ENCODE measurements at places on chromosomes 11 and 22.

DNA sequence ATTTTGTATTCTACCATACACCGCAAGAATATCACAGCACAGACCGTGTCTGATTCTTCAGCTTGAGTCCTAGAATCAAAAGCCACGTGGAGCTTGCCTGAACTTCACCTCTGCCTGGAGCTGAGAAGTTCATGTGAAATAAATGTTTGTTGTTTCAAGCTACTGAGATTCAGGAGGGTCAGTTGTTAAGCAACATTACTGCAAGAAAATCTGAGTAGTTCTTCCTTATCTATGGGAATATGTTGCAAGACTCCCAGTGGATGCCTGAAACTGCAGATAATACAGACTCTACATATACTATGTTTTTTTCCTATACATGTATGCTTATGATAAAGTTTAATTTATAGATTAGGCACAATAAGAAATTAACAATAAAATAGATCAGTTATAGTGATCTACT is 995.3 kb downstream of the TBC1D22A start:
- no peak overlapping the region for H3K27ac ChIP-seq
- H3K27me3 ChIP-seq, result no peaks in the 10 kb centered on the region
- H3K4me1 ChIP-seq, result no peaks in the 10 kb centered on the region
- no peak overlapping the region for H3K4me3 ChIP-seq
- no peak for DNase-seq

DNA sequence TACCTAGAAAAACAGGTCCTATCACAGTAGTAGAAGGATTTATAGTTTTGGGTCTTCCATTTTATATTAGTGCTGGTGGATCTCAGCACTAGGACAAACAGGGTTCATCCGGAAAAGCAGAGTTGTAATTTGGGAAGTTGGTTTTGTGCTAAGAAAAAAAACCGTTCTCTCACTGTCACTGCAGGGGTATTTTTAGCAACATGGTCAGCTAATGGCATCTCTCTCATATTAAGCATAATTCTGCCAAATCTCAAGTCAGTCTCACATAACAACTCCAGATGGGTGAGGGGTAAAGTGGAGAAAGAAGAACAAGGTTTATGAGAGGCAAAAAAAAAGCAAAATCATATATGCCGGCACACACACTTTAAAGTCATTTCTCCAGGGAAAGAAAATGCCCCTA is 51.6 kb upstream of the GDPD4 start:
- no peaks in the 10 kb centered on the region for H3K27me3 ChIP-seq
- DNase-seq, result no peak
- H3K4me1 ChIP-seq, result no peaks in the 10 kb centered on the region
- H3K4me3 ChIP-seq, result no peak overlapping the region

GRCh38 chr22:42334875-42335512 is 64.5 kb upstream of the TCF20 start:
- H3K4me3 ChIP-seq, result no peak overlapping the region
- no peaks in the 10 kb centered on the region for H3K4me1 ChIP-seq
- H3K27ac ChIP-seq, result no peak overlapping the region
- no peaks in the 10 kb centered on the region for H3K36me3 ChIP-seq

DNA sequence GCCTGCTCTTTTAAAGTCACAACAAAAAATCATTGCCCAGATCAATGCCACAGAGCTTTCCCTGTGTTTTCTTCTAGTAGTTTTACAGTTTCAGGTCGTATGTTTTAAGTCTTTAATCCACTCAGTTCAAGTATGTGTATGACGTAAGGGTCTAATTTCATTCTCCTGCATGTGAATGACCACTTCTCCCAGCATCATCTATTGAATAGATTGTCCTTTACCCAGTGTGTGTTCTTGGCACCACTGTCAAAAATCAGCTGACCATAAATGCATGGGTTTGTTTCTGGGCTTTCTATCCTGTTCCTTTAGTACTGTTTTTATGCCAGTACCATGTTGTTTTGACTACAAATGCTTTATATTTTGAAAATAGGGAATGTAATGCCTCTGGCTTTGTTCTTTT is 28.1 kb downstream of the INTS4 start:
- no peak overlapping the region for H3K27ac ChIP-seq
- no peaks in the 10 kb centered on the region for H3K27me3 ChIP-seq
- H3K4me3 ChIP-seq, result no peak overlapping the region
- no peaks in the 10 kb centered on the region for H3K4me1 ChIP-seq
- peaks cover 18% of the 10 kb centered on the region for H3K36me3 ChIP-seq
- no peak for DNase-seq

- H3K4me3 ChIP-seq, result no peak overlapping the region
- no peaks in the 10 kb centered on the region for H3K4me1 ChIP-seq
- peaks cover 3% of the 10 kb centered on the region for H3K27me3 ChIP-seq
- DNase-seq, result peak; percentile 70
- no peak overlapping the region for H3K27ac ChIP-seq
- no peaks in the 10 kb centered on the region for H3K36me3 ChIP-seq
These were observed 23.6 kb downstream of the ALX4 start for GRCh38 chr11:44286268-44286880.

Measured in activated CD8-positive, alpha-beta memory T cell treated with anti-CD3 and anti-CD28 coated beads, Interleukin-2, amount 10 ng/mL, durations not matched to agents 7 days and 5 days (primary cell).